ENCODE measurements at places on chromosomes 11 and 22.

DNA sequence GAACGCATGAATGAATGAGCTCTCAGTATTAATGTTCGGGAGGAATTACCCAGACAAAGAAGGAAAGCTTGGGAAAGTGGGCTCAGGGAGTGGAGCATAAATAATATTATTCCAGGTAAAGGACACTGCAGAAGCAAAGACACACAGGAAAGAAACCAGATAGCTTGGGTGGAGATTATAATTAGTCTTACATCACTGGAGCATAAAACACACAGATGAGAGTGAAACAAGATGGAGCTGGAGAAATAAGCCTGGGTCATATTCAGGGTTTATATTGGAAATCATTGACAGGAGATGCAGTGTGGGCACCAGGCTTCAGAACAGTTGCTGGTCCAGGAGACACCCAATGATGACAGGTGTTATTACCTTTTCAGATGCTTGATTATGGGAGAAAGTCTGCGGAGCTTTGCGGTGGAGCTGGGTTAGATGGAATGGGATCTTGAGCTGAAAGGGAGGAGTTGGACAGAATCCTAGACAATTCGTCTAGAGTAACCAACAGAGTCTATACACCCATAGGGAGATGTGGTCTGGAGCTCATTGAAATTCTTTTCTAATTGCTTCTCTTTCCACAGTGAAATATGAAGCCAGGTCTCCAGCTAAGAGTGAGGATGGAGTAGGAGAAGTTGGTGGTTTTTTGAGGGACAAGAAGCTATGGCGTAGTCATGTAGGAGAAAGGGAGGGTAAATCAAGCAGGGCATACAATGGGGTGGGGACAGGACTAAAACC lies 227.2 kb downstream of the FAM76B start:
- no peak for DNase-seq

- DNase-seq = no peak
Observed at GRCh38 chr22:28909375-28909774, 26.0 kb downstream of the ZNRF3 start.

DNA sequence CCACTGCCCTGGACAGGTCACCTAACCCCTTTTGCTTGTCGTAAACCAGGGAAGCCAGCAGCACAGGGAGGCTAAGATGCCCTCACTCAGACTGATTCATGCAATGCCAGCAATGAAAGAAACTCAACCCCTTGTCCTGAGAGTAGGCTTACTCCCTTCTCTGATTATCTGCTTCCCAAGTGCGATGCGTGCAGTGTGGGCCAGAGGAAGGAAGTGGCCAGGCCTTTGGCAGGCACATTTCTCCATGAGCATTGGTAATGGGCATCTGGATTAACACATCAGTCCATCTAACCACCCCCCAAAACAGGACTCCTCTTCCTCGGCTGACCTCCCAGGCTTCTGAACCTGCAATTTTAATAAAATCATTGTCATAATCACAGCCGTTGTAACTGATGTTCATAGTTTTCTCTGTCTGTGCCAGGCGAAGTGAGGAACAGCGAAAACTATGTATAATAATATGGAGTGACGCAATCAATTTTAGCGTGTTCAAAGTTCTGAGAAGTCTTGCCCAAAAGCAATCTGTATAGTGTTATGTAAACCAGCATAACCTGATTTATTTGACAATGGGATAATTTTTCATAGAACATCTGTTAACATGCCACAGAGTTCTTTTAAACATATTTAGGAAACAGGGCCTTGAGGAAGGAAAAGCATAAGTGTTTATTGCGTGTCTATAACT lies 33.9 kb downstream of the TST start:
- no peak for DNase-seq

DNA sequence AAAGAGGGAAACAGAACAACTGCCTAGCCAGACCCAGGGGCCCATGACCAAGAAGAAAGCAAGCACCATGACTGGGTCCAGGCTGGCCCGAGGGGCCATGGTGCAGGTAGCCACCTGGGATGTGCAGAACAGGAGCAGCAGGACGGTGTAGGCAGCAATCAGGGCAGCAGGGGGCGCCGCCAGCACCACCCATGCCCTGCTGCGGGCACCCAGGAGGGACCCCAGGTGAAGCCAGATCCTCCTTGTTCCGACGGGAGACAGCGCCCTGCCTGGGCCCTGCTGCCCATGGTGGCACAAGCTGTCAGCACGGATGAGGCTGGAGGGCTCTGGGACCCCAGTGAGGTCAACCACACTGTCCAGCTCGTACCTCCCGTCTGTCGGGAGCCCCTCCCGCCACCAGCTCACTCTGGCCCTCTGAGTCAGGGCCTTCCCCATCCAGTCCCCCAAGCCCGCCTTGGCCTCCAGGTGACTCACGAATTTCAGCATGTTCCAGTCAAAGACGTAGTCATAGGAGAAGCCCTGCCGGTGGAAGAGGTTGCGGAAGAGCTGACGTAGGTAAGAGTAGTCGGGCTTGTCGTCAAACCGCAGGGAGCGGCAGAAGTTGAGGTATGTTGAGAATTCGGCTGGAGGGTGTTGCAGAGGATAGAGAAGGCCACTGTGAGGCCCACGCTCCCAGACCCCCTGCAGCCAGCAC lies 18.8 kb downstream of the CSNK1E start:
- DNase-seq = no peak

DNA sequence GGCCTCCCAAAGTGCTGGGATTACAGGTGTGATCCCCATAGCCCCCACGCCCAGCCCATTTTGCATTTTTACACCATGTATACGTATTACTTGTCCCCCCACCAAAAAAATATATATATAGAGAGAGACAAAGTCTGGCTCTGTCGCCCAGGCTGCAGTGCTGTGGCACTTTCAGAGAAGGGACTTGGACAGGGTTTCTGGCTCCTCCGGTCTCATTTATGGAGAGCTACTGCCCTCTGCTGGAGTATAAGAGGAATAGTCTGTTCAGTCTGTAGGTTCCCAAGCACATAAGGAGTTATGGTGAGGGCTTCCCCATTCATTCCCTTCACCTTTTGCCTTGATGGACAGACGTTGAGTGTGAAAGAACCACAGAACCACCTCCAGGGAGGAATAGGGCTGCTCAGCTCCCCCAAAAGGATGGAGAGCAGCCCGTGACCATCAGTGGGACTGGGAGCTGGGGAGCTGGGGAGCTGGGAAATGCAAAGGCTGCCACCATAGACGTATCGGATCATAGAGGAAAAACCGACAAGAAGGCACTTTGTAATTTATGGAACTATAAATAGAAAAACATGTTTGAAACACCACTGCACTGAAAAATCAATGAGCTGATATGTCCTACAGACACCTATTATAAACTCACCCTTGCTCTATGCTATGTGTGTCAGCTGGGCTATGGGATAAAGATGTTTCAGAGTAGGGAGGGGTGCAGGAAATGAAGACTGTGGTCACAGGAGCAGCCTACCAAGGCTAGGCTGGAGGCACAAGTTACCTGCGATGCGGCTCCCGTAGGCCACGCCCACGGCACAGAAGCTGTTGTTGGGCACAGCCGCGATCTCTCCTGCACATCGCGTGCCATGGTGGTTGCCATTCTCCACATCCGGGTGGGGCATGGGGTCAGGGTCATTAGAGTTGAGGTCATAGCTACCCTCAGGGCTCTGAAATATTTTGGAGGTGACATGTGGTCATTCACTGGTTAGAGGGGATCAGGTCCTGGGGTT lies 5.2 kb downstream of the PCSK7 start:
- DNase-seq = peak; percentile 41

GRCh38 chr11:2186669-2187279 lies 15.2 kb upstream of the TH start:
- no peak for DNase-seq

GRCh38 chr22:32144496-32145274 lies 14.4 kb downstream of the C22orf42 start:
- no peak for DNase-seq

- no peak for DNase-seq
Observed at GRCh38 chr11:94272738-94273313, 31.6 kb upstream of the IZUMO1R start.

- DNase-seq = no peak
Observed at GRCh38 chr11:12354750-12355545, 22.4 kb upstream of the PARVA start.

- DNase-seq = no peak
Observed at GRCh38 chr22:20315337-20316216, 4.3 kb downstream of the DGCR6L start.

GRCh38 chr11:85694385-85694980 lies 8.5 kb upstream of the CCDC89 start:
- DNase-seq = no peak

GRCh38 chr11:36953976-36954375 lies 355.9 kb upstream of the RAG2 start:
- DNase-seq = no peak

GRCh38 chr11:46588915-46589314 lies 4.9 kb downstream of the AMBRA1 start:
- DNase-seq = no peak

DNA sequence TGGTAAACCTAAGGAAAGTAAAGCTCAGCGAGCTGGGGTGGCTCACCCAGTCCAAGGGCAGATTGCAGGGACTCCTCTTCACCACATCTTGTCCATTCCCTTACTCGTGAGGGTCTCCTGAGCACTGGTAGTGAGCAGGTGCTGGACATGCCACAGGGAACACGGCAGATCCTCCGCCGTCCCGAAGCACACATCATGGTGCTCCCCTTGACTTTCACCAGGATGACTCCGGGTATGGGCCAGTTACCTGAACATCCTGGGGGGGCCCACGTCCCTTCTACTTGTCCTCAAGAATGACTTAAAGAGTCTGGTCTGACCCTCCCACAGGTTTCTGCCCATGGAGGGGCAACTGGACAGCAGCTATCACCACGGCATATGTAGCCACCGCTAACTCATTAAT lies 8.0 kb upstream of the SF1 start:
- DNase-seq = no peak

- no peak for DNase-seq
Observed at GRCh38 chr11:27234043-27234668, 128.9 kb downstream of the CCDC34 start.

- DNase-seq = no peak
Observed at GRCh38 chr22:40973144-40973543, 22.0 kb downstream of the RBX1 start.

DNA sequence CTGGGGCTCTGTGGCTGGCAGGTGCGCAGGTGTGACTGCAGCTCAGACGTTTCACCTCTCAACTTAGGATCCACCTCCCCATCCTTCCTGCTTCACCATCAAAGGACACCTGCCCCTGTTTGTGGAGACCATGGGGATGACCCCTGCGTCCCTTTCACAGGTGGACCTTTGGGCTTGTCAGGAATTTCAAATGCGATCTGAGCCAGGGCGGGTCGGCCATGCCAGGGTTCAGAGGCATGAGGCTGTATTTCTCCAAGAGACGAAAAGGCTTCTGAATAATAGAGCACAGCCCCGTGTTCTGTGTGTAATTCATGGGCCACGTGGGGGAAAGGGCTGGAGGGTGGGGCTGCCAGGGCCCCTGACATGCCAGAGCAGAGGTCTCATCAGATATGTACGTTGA lies 668.0 kb downstream of the BRD1 start:
- no peak for DNase-seq

GRCh38 chr22:48919187-48919590 lies 908.5 kb downstream of the BRD1 start:
- no peak for DNase-seq

DNA sequence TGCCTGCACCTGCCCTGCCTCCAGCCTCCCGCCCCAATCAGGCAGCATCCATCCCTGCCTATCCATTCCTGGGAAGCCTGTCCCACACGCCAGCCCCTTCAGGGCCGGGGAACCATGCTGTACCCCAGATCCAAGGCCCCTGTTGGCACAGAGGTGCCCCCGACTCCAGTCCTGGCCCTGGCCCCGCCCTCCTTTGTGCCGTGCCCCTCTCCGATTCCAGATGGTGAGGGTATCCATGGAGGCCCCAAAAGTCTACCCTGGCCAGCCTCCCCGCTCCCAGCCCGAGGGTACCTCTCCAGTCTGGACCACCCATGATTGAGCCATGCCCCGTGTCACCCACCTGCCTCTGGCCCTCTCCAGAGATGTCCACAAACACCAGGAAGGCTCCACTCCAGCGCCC lies 2.7 kb upstream of the TH start:
- no peak for DNase-seq

All from hypothalamus (tissue), 51 donors.